Activated T-helper 9 cell treated with anti-CD3 and anti-CD28 coated beads, Interleukin-2, amount 50 U/mL, for 16 hours (primary cell): ENCODE measurements at places on chromosomes 13 and 19.

GRCh38 chr13:36174923-36175322 lies 39.4 kb downstream of the SOHLH2 start:
- no peak for DNase-seq

DNA sequence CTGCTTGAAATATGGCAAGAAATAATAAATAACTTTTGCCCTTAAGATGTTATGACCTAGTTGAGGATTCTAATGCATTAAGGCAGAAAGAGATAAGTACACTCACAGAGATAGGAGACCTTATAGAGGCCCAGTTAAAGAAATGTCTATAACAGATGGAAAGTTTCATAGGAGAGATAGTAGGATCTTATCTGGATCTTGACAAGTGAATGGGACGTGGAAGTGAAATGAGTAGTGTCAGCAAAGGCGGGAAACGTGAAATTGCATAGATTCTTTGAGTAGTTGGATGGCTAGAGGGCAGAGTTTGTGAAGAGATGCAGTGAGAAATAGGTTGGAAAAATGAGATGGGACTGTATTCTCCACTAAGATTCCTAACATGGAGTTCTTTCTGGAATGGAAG lies 71.2 kb downstream of the HS6ST3 start:
- DNase-seq, result no peak

DNA sequence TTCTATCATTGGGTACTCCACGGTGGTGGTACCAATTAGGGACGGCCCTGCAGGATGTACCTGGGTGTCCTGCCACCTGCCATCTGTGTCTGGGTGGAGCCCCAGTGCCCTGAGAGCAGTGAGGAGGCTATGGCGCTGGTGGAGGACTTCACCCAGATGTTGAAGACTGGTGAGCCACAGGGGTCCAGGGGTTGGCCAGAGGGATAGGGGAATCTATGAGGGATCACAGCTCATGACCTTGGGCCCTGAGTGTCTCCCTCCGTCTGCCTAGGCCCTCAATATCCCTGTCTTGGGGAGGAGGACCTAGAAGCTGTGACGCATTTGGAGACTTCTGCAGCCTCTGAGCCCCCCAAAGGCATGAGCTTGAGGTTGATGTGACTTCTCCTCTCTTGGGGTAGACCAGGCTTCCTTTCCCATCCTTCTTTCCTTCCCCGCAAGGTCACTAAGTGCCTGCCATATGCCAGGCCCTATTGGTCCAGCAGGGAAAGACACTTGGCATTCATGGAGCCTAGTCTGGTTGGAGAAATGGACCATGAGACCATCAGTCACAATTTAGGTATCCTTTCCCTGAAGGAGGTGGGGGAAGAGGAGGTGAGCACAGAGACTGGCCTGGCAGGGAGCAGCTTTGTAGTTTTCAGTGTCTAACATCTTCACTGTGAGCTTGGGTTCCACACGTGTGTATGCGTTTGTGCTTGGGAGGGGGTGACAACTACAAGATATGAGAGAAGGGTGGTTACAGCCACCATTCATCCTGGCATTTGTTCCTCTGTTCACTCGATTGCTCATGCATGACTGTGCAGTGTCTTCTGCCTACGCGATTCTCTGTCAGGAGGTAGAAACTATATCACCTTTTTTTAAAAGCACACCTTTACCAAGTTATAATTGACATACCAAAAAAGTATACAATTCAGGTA lies 5.1 kb upstream of the MZF1 start:
- no peak for DNase-seq

GRCh38 chr19:48393559-48394330 lies at the start of gene GRIN2D:
Gene GRIN2D, plus strand, starts transcription at chr19:48393668. Its CDS starts 4,725 bp downstream, at chr19:48398393.
- DNase-seq, result no peak

GRCh38 chr19:1039646-1040475 lies at the start of gene ABCA7:
Gene ABCA7, plus strand, starts transcription at chr19:1040107. Its CDS starts 1,255 bp downstream, at chr19:1041362.
- peak; percentile 98 for DNase-seq

GRCh38 chr13:80036845-80037504 lies 304.0 kb downstream of the SPRY2 start:
- DNase-seq, result no peak

DNA sequence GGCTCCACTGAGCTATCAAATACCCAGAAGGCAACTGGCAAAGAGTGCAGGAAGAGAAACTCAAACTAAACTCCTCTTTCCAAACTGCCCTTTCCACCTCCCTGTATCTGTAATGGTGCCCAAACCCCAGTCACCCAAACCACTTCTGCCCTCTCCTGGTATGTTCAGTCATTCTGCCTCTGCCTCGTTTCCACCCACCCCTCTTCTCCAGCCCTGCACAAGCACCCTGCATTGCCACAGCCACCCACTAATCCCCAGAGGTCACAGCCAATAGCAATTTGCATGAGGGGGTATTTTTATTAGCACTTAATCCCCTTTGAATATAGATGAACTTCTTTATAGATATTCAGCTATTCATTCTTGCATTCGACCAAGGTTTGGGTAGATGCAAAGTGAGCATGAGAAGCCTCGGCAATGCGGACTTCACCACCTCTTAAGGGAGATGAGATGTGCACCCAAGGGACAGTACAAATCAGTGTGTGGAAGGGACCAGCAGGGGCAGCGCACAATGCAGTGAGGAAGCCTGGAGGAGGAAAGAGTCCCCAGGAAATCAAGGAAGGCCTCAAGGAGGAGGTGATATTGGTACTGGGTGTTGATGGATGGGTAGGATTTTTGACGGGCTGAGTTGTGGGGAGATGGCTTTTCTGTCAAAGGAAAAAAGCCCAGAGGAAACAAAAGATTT lies 12.4 kb downstream of the TMEM272 start:
- peak; percentile 20 for DNase-seq

GRCh38 chr13:20035130-20035529 lies 76.6 kb downstream of the ZMYM2 start:
- no peak for DNase-seq

- DNase-seq, result no peak
These were observed 100.9 kb downstream of the NDFIP2 start for GRCh38 chr13:79581870-79582315.

- DNase-seq, result peak; percentile 79
These were observed 135.2 kb downstream of the TSHZ3 start for GRCh38 chr19:31214086-31214485.

GRCh38 chr13:40578055-40578454 lies 88.4 kb downstream of the FOXO1 start:
- no peak for DNase-seq

DNA sequence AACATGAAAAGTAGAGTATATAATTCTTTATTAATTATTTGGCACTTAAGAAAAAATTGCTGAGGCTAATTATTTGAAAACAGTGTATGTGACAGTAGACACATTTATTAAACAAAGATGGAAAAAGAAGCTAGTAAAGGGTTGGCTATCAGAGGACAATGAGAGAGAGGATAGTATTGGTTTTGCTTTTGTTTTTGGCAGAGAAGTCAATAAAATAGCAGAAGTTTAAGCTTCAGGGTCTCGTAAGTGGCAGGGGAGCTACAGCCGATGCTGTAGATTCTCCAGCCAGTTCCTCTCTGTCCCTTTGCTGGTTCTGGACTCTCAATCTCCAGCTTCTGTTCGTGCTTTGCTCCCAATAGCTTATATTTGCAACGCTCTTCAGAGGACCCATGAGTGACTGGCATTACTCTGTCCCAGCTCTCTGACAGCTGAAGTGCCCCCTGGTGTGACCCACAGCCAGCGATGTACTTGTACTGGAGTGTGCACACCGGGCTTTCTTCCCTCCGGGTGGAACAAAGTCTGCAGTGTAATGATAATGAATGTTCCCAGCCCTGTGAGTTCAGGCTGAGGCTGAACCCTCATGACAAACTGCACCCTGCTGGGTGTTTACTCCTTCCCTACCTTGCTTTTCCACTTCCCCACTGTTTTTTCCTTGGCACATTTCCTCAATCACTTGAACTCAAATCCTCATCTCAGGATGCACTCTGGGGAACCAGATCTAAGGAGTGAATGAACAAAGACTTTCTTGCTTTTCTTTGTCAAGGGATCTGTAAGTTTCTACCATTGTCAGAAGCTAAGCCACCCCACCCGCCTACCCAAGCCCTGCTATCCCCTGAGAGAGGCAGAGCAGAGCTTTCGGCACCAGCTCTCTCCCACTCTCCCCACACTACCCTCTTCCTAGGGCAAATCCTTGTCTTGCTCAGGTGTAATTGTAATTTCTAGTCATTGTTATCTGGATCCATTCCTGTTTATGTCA lies 254.8 kb downstream of the LHFPL6 start:
- no peak for DNase-seq

- peak; percentile 19 for DNase-seq
These were observed 13.6 kb downstream of the ACP4 start for GRCh38 chr19:50803633-50804419.

DNA sequence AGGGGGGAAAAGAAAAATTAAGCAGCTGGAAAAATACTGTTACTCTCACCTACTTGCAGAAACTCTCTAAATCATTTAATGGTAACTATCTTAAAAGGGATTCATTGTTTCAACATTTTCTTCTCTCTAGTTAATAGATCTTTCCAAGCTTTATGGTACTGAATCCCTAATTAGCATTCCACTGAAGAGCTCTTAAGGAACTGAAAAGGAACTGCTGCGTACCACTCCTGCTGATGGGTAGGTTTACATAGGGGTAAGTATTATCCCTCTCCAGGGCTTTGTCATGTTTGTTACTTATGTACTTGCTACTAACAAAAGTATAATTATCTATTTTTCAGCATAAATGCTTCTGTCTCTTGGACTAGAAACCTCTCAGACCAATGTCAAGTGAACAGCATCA lies 12.5 kb downstream of the TEX30 start:
- no peak for DNase-seq

GRCh38 chr19:12995596-12996405 lies 526 bp downstream of the NFIX start:
- no peak for DNase-seq

GRCh38 chr19:29378543-29379080 lies 147.2 kb upstream of the VSTM2B start:
- DNase-seq, result no peak

DNA sequence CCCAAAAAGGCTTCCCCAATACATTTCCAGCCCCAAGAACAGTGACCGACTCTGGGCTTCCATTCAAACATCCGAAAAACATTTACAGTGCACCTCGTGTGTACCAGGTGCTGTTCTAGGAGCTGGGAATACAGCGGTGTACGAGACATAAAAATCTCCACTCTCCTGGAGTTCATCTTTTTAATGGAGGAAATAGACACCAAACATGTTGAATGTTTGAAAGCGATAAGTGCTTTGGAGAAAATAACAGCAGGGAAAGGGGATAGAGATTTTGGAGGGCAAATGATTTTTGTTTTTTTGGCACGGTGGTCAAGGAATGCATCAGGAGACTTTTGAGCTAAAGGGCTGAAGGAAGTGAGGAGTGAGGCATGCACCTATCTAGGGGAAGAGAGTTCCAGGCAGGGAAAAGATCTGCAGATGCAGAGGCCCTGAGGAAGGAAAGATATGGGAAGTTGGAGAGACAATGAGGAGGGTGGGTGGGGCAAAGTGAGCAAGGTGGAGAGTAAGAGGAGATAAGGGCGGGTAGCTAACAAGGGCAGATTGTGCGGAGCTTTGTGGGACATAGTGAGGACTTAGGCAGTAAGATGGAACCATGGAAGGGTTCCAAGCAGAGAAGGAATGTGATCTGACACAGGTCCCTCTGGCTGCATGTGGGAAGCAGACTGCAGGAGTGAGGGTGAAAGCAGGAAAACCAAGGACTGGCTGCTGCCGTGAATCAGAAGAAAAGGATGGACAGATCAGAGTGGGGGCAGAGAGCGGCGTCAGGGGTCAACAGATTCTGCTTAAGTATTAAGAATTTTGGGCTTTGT lies 703 bp upstream of the FBL start:
- DNase-seq, result no peak

DNA sequence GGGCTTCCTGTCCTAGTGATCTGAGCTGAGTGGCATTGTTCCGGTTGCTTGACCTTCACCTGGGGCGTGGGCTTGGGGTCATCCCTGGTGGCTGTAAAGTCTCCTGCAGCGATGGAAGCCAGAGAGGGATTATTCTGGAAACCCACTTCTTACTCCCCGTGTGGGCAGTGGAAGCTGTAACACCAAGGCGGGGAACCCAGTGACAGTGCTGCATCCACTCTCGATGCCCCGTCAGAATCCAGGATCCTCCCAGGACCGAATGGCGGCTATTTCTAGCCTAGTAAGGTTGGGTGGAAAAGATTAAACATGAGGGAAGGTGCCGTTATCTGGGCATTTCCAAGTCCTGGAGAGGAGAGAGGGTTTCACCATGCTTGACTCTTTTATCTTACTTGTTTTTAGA lies 280.6 kb downstream of the ZNF536 start:
- DNase-seq, result no peak

GRCh38 chr19:29662604-29663404 lies 2.5 kb upstream of the PLEKHF1 start:
- no peak for DNase-seq

GRCh38 chr19:28960986-28961705 lies 251.8 kb downstream of the UQCRFS1 start:
- DNase-seq, result no peak

- no peak for DNase-seq
These were observed 4.6 kb downstream of the STARD13 start for GRCh38 chr13:33280923-33281322.

DNA sequence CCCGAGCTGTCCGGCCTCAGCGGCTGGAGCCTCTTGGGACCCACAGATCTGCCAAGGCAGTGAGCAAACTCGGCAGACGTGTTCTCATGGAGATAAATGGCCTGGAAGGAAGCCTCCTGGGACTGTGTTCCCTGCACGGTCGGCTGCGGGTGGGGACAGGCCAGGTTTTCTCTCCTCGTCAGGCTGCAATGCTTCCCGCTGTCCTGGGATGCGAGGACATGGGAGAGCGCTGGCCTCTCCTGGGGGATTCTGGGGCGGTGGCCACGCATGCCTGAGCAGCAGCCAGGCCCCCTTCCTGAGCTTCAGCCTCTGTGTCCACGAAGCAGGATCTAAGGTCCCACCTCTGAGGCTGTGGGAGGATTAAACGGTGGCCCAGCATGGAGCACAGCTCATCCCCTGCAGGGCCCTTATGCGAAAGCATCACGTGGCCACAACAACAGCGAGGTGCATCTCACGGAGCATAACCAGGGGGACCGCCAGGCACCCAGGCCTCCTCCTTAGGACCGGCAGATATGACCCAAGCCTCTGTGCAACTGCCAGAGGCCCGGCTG lies 21.2 kb upstream of the C13orf46 start:
- DNase-seq, result no peak

DNA sequence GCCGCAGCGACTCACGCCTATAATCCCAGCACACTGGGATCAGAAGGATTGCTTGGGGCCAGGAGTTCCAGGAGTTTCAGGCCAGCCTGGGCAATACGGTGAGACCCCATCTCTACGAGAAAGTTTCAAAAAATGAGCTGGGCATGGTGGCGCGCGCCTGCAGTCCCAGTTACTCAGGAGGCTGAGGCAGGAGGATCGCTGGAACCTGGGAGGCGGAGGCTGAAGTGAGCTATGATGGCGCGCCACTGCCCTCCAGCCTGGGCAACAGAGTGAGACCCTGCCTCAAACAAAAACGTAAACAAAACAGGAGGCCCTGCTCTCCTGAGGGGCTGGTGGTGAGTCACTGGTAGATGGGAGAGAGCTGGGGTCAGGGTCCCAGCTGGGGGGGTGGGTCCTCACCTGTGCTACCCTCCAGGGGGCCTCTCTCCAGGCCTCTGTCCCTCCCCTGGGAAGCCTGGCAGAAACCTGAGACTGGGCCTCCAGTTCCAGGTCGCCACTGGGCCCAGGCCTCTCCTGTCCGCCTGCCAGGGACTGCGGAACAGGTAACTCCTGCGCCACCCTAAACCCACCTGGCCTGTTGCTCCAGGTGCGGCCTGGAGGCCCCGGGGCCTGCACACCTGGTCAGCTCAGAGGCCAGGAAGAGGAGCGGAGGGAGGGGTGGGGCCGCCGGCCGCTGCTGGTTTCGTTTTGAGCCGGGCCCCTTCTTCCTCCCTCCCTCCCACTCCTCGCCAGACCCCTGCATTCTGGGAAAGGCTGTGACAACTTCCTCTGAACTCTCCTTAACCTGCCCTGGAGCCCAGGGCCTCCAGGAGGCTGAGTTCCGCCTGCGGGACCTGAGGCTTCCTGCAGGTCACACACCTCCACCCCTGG lies 17.2 kb upstream of the ZBTB7A start:
- no peak for DNase-seq
